Nephron progenitor cell (in vitro differentiated cells): ENCODE measurements at places on chromosomes 12 and 14.
A peak's percentile ranks its signal among the peaks of the same experiment; 100 is the strongest.

DNA sequence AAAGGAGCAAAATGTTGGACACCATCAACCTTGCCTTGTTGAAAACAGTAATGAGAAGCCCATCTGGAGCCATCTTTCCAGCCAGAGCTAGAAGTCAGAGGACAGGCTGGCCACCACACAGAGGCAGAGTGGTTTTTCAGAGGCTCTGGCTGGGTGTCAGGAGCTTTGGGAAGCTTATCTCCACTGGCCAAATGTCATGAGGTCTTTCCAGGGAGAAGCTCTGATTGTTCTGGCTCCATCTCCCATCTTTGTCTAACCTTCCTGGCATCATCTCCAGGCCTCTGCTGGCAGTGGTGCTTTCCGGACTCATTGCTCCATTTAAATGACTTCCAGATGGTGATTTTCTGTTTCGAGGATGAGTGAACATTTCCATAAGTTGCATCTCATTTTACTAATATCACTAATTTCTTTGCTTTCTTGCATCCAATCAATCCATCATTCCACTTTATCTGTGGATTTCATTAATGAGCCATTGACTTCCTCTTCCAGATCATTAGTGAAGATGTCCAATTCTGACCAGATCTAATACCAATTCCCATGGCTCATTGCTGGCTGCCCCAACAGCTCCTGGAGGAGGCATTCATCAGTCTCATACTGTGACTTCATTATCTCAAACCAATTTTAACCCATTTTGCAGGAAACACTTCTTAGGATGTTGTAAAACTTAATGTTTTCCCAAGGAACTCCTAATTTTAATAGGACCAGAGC is 35.3 kb upstream of the TMTC1 start:
- DNase-seq: no peak

GRCh38 chr14:93655078-93655750 is 133.1 kb downstream of the PRIMA1 start:
- peak; percentile 51 for DNase-seq

DNA sequence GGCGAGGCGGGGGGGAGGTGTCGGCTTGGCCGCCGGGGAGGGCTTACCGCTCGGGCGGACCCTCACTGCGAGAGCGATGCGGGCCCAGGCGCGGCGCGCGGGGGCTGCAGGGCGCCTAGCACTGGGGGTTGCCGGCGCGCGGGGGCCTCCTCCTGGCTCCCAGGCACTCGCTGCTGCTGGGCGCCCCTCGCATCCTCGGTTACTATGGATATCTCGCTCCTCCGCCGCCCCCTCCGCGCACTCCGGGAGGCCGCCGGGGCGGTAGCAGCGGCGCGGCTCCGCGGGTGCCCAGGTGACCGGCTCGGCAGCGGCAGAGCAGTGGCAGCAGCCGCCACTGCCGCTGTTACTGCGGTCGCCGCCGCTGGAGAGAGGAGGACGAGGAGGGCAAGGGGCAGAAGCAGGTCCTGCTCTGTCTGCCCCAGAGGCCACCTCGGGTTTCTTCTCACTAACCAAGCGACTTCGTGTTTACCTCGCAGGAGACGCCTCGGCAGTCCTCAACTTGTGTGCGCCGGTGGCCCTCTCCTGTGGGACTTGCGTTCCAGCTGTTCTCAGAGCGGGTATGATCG is 250.1 kb downstream of the APAF1 start:
- DNase-seq: peak; percentile 69

GRCh38 chr12:106380954-106381353 is 23.4 kb downstream of the POLR3B start:
- DNase-seq: no peak

GRCh38 chr12:90013409-90013808 is 304.8 kb upstream of the ATP2B1 start:
- DNase-seq: no peak

DNA sequence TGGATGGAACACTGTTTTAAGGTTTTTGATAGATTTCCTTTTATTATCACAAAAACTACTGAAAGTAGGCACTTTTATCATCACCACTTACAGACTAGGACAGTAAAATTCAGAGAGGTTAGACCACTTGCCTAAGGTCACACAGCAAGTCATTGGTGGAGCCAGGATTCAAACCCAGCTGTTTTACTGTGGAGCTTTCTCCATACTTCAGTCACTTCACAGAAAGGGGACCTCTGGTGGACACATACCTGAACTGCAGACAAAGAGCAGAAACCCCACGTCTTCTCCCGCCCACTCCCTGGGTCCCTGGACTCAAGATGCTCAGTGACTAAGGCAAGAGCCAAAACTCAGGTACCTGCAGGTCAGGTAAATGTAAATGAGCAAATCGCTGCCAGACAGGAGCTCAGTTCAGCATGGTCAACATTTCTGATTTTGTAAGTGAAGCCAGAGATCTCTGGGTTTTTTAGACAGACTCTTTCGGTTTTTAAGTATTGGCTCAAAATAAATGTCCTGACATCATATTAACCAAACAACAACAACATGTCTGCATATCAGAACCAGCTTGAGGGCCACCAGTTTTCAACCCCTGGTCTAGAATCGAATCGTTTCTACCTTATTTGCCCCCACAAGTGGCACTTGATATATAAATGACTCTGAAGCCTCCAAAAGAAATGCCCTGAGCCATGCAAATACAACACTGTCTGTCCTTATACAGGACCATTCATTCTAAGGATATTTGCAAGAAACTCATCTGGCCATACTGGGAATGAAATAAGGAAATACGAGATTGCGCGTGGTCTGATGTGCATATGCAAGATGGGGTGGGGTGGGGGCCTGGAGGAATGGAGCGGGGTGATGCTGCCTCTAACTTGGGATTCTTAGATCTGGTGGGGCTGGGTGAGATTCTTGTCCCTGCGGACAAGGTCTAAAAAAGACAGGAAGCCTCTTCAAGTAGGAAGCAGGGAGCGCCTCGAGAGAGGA is 110.9 kb downstream of the KSR2 start:
- DNase-seq: peak; percentile 64

GRCh38 chr14:49584058-49584457 is 2.1 kb downstream of the RPS29 start:
- DNase-seq: no peak

DNA sequence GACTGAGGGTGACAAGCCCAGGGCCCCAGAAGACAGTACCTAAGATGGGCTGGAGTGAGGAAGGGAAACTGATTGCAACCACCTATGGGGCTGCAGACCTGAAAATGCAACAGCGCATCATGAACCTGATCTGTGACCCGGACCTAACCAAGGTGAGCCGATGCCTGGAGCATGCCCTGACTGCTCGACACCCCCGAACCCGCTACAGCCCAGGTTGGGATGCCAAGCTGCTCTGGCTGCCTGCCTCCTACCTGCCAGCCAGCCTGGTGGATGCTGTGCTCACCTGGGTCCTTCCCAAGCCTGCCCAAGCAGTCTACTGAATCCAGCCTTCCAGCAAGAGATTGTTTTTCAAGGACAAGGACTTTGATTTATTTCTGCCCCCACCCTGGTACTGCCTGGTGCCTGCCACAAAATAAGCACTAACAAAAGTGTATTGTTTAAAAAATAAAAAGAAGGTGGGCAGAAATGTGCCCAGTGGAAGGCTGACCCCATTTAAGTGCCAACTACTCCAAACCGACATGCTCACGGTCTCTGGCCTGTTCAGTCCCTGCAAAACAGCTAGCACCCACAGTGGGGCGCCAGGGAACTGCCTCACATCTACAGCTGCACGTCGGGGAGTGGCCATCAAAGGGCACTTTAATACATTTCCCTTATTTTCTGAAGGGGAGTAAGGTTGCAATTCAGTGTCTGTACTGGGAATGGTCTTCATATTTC is 4.2 kb downstream of the RDH5 start:
- peak; percentile 54 for DNase-seq

DNA sequence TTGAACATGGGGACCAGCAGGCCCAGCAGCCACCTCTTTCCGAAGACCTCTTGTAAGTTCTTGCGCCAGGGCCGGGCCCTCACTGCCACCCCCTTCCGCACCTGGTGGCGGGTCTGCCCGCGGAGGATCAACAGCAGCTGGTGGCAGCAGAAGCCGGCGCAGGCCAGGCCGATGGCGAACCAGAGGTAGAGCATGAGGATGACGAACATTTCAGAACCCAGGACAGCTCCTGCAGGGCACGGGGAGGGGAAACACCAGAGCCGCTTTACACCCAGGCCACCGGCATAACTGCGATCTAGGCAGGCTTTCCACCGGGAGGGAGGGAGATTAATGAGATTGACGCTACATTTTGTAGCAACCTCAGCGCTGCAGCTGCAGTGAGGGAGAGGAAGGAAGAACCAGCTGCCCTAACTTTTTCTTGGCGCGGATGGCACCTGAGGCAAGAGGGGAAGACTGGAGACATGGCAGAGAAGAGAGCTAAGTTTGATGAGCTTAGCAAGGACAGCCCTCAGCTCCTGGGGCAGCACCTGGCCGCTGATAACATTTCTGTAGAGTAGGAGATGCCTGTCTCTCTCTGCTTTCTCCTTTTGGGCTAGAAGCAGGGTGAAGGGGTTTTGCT is 7.8 kb downstream of the ZDHHC22 start:
- DNase-seq: peak; percentile 91

- DNase-seq: peak; percentile 88
Measured at GRCh38 chr12:6965026-6965661, 5.3 kb downstream of the PHB2 start.

- no peak for DNase-seq
Measured at GRCh38 chr14:95164506-95164905, 7.2 kb upstream of the DICER1 start.

DNA sequence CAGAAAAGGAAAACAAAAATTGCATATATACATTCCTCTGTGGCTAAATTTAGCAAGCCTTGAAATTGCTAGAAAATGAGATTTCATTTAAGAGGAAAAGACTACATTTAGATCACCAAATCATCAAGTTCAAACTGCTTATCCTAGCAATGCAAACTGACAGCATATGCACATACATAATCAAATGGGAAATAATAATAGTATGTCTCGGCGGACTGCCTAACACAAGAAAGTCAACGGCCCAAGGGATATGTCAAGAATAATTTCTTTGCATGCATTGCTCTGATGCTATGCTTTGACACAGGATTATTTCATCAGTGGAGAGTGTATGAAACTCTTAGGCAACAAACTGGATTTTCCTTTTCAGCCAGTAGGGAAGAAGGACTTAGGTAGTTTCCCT is 107.9 kb downstream of the KCNC2 start:
- DNase-seq: no peak

GRCh38 chr12:2490831-2491230 is 303.9 kb upstream of the FKBP4 start:
- DNase-seq: no peak

GRCh38 chr12:68832504-68832867 is 24.5 kb downstream of the MDM2 start:
- DNase-seq: no peak

GRCh38 chr12:127655691-127656090 is 611.3 kb upstream of the TMEM132C start:
- no peak for DNase-seq

DNA sequence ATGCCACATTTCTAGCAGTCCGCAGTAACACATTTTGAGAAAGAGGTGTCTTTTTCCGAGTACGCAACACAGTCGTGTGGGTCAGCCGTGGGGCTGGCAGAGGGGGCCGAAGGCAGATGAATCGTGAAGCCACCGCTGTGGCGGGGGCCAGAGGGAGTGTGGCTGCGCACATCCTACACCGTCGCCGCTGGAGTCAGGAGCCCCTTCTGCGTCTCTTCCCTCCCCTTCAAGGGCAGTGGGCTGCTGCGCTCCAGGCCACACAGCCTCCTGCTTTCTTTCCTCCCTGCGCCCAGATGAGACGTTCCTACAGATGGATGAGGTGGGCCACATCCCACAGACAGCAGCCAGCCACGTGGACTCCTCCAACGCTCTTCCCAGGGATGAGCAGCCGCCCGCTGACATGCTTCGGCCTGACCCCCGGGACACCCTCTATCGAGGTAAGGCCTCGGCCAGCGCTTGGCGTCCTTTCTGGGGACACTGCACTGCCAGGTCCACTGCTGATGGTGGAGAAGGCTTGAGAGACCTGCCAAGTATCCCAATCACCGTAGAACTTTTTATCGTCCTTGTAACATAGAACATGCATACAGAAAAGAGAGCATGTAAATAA is 89.8 kb downstream of the B4GALNT3 start:
- no peak for DNase-seq

DNA sequence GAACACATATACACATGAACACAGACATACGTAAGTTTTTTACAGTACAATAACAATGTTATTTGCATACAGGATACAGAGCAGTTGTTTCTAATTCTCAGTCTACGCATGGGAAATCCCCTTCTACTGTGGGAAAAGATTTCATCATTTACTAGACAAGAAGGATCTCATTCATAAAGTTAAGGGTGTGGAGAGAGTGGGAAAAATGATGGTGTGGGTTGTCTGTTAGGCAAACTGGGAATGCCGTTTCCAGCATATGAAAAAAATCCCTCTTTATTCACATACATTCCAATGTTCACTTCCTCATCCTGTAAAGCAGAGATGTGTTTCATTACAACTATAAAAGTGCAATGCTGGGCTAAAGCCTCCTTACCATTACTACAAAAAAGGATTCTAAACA is 120.9 kb downstream of the SINHCAF start:
- DNase-seq: no peak

- DNase-seq: no peak
Measured at GRCh38 chr12:92426332-92426731, 276.5 kb upstream of the PLEKHG7 start.

GRCh38 chr12:5318874-5319273 is 113.0 kb upstream of the NTF3 start:
- DNase-seq: no peak
